Cardiac ventricle fibroblast (primary cell): ENCODE measurements at places on chromosomes 1 and 21. TPM values are rescaled to one million over a fixed set of nuclear protein-coding genes. Genes with fewer than 3 reads are reported as not detected.

EIF3I gene
- total RNA-seq = 187 and 195 TPM in 2 replicates

DUSP12 gene
- 14.6 and 21.6 TPM in 2 replicates for total RNA-seq

CLDN14 gene
- 0.49 TPM in 1 of 2 replicates, not detected in the other for total RNA-seq

RABGAP1L gene
- 11.7 and 12.2 TPM in 2 replicates for total RNA-seq

ZNF593OS gene
- total RNA-seq = not detected in 2 replicates

PLA2G2F gene
- total RNA-seq = not detected in 2 replicates

UTS2 gene
- not detected in 2 replicates for total RNA-seq

CRABP2 gene
- 17.6 and 27.8 TPM in 2 replicates for total RNA-seq

CFHR4 gene
- not detected in 2 replicates for total RNA-seq

ANKRD35 gene
- 4.2 and 5.0 TPM in 2 replicates for total RNA-seq

SPRR3 gene
- total RNA-seq = not detected in 2 replicates

RUNX3 gene
- total RNA-seq = not detected in 2 replicates

LRRC7 gene
- total RNA-seq = not detected in 2 replicates

EVA1B gene
- total RNA-seq = 196 and 276 TPM in 2 replicates

C1orf226 gene
- 0.15 and 1.7 TPM in 2 replicates for total RNA-seq

RAB13 gene
- 97.1 and 105 TPM in 2 replicates for total RNA-seq

CDK18 gene
- total RNA-seq = 2.9 and 4.6 TPM in 2 replicates

AIDA gene
- 65.0 and 66.0 TPM in 2 replicates for total RNA-seq

NR5A2 gene
- total RNA-seq = 0.25 and 0.44 TPM in 2 replicates

THEM5 gene
- total RNA-seq = not detected in 2 replicates

RXFP4 gene
- not detected in 2 replicates for total RNA-seq

ERICH3 gene
- not detected in 2 replicates for total RNA-seq

AKR1A1 gene
- total RNA-seq = 101 and 107 TPM in 2 replicates

MANEAL gene
- 0.20 and 0.81 TPM in 2 replicates for total RNA-seq

CD52 gene
- total RNA-seq = not detected in 2 replicates

ETV3 gene
- total RNA-seq = 9.4 and 9.7 TPM in 2 replicates

OR2T12 gene
- not detected in 2 replicates for total RNA-seq

ROR1 gene
- total RNA-seq = 14.2 and 15.4 TPM in 2 replicates
